ENCODE measurements at places on chromosomes 11 and 22.

- no peak for DNase-seq
Measured at GRCh38 chr22:41471568-41471967, 2.7 kb downstream of the ACO2 start.

DNA sequence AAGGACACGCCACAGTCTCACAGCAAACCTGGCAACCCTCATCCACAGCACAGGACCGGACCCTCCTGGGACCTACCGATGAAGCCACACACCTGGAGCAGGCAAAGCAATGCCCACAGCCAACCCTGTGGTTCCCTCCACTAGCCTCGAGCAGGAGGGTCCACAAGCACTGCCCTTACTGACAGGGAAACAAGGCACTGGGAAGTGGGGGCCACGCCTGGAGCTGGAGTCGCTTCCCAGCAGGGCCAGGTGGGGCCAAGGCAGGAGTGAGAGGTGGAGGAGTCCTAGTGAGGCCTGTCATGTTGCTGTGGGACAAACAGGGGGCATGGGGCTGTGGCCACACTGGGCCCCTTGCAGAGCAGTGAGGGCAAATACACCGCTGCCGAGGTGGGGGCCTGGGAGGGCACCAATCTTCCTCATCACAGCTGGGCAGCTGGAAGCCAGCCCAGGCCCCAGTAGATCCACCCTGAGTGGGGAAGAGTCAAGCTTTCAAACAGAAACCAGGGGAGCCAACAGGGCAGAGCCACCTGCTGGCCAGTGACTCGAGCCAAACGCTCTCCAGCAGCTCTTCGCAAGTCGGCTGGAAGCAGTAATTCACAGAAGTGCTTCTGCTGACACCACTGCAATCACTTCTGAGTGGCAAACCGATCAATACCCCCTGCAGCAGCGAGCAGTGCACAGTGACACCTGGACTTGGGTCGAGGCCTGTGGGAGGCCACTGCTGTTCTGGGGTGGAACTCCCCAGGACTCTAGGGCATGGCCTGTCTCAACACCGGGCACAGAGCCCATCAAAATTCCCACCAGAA lies 13.7 kb downstream of the SULT4A1 start:
- no peak for DNase-seq

GRCh38 chr22:45246060-45246985 lies 5.6 kb upstream of the KIAA0930 start:
- DNase-seq = no peak

DNA sequence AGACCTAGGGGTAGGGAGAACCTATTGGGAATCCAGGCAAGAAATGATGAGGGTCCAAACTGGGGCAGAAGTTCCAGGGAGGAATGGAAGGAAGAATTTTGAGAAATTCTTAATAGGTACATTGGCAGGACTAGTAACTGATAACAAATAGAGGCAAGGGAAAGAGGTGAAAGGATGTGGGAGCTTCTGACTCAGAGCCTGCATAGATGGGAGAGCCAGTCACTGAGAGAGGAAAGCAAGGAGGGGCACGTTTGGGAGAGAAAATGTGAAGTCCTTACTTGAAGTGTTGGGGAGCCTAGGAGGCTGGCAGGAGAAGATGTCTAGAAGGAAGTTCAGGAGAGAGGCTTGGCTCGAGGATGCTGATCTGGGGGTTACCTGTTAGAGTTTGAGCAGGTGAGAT lies 104.6 kb upstream of the NCAM1 start:
- DNase-seq = no peak
